Activated T-cell treated with anti-CD3 and anti-CD28 coated beads for 24 hours (primary cell): ENCODE measurements at places on chromosomes 1 and 21.

DNA sequence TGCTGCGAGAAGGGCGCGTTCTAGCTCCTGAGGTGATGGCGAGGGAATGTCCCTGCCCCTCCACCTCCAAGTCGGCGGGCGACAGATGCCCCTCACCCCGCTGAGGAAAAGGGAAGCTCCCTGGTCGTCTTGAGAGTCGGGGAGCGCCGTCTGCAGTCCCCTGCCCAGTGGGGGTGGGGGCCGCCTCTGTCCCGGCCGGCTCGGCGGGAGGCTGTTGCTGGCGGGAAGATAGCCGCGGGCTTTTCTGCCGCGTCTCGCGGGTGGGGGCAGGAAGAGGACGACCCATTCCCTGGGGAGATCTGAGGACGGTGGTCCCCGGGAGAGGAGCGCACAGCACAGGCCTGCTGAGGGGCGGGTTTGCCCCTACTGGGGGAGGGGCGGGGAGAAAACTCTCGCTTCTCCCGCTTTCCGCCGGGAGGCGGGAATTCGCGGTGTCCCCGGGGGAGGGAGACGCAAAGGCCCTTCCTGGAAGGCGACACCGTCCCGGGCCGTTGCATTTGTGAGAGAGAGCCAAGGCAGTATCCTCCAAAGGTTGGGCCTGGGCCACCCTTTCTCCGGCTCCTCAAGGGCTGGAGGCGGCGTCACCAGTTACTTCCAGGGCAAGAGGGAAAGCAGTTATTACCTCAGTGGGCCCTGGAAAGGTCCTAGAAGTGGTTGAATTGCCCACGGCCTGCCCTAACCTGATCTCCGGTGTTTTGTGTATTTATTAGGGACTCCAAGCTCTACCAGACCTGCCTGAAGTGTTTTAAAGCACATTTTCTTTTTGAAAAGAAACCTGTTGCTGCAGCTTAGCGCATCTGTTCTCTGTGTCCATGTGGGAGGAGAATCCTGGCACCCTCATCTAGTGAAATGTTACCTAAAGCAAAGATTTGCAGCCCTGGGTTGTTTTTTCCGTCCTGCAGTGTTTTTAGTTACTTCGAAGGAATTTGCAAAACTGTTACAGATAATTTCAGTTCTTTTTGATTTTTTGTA, 648 bp downstream of the S100PBP start:
- DNase-seq, result peak; percentile 20

DNA sequence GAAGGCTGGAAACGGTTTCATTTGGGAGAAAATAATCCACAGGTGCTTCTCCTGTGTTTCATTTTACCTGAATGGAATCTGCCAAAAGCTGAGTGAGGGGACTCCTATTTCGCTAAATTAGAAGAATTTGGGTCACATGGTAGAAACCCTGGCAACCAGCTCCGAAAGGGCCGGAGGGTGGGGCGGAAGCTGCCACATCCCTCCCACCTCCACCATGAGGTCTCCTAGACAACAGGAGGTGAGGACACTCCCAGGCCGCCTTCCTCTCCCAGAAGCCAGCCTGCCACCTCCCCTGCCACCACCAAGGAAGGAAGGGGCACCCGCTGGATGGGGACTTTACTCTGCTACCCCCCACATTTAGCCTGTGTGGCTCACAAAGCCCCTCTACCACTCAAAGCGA, 199.9 kb upstream of the ZC3H12A start:
- DNase-seq, result no peak

DNA sequence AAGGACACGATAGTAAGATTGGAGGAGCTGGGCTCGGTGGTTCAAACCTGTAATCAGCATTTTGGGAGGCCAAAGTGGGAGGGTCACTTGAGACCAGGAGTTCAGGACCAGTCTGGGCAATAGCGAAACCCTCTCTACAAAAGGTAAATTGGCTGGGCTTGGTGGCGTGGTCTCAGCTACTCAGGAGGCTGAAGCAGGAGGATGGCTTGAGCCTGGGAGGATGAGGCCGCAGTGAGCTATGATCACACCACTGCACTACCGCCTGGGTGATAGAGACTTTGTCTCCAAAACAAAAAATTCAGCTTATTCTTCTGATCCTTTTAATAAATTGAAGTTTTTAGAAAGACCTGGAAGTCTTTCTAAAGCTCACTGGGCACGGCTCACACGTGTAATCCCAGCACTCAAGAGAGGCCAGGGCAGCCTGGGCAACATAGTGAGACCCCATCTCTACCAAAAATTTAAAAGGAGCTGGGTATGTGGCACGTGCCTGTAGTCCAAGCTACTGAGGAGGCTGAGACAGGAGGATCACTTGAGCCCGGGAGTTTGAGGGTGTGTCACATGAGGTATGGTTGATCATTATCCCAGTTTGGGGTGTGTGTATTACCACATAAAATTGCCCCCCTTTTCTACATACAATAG, 15.3 kb downstream of the MASP2 start:
- no peak for DNase-seq

DNA sequence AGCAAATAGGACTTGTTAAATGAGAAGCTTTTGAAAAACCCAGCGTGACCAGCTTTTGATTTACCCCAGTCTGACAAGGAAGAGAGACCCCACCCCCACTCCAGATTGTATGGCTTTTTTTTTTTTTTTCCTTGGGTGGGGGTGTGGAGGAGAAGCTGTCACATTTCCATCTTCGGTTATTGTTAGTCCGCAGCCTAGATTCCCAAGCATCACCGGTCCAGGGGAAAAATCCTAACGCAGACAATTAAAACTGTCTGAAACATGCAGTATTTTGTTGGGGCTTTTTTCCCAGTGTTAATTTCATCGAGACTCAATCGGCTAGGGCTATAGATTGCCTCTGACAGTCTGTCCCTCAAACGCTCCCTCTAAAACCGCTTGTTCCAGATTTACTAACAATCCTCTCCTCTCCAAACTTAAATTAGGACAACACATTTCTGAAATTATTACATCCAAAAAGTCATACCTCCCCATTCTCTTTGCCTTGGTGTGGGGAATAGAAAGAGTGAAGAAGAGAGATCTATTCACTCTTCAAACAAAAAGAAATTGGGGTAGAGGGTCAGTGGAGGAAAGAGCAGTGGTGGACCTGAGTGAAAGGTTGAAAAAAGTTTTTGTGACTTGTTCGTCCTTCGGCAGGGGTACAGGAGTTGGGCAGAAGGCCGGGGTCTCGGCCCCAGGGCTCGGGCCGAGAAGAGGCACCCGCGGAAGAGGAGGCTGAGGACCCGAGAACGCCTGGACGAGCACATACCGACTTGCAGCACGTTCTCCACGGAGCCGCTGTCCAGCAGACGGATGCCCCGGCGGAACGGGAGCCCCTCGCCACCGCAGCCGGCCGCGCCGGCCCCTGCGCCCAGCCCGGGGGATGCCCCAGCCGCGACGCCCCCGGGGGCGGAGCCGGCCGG, 1.1 kb downstream of the ZSWIM5 start:
- DNase-seq, result peak; percentile 7

- no peak for DNase-seq
Measured at GRCh38 chr21:33650929-33651509, 8.7 kb downstream of the ITSN1 start.

DNA sequence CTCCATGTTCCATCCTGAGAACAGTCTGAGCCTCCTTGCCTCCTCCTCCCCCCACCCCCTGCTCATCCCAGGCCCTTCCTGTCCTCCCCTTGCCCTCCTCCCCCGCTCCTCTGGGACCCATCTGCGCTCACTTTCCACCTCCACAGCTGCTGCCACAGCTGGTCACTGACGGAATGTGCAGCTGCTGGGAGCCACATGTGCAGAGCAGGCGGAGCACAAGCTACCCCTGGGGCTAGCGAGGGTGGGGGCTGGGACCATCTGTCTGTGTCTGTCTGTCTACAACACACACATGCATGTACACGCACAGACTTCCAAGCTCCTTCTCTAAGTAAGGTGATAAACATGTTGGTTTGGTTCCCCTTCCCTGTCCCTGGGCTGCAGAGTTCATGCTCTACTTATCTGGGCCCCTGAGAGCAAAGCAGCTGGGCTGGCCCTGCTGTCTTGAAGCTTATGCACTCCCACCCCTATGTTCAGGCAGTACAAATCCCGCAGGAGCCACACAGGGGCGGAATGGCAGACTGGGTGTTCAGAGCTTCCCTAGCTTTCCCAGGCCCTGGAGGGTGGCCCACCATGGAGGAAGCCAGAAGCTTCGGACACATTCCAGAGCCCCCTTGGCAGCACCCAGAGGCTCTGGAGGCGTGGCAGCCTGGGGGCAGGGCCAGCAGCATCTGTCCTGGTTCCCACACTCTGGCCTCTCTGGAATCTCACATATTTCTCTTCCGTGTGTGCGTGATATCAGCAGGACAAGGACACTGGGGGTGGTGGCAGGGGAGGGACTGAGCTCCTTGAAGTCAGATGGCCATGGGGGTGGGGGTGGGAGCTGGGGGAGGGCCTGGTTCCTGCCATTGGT, 7.0 kb upstream of the HEYL start:
- DNase-seq, result no peak

GRCh38 chr21:43912500-43912899, 47.5 kb downstream of the AGPAT3 start:
- no peak for DNase-seq

GRCh38 chr1:191901651-191902050, 256.6 kb upstream of the RGS18 start:
- no peak for DNase-seq

GRCh38 chr1:33298623-33299277, 22.1 kb downstream of the A3GALT2 start:
- DNase-seq, result peak; percentile 44

DNA sequence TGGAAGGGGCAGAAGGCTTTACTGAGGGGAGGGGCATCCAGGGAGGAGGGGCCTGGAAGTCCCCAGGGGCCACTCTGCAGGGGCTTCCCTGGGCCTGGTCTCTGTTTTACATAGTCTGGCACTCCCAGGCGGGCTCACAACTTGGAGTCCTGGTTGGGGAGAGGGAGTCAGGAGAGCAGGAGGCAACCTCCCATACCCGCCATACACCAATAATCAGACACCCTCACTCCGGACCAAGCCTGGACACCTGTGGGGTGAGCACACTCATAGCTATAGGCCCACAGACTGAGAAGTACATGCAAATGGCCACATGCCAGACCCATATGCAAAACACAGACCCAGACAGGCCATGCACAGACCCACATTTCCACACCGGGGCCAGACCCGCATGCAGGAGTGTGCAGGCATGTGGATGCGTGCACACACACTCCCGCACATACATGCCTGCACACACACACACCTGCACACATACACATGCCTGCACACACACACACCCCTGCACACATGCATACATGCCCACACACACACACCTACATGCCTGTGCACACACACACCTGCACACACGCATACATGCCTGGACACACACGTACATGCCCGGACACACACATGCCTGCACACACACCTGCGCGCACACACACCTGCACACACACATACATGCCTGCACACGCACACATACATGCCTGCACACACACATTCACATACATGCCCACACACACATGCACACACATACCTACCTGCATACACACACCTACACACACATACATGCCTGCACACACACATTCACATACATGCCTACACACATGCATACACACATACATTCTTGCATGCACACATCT, 89.5 kb upstream of the RUNX3 start:
- DNase-seq, result no peak

GRCh38 chr1:165927169-165927568, 99.8 kb downstream of the UCK2 start:
- DNase-seq, result no peak

DNA sequence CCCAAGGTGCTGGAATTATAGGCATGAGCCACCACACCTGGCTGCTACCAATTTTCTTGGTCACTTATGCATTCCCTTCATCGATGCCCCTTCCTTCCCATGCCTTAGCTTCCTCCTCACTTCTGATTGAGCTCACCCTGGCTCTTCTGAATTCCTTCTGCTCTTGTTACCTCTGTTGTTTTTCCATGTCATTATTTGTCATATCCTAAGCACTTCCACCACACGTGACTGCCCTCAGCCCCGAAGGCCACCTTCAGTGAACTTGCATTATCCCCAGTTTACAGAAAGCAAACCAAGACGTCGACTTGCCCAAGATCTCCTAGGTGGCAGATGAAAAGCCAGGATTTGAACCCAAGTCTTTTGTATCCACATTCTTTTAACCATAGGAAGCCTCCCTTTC, 30.7 kb downstream of the CA6 start:
- DNase-seq, result no peak

- no peak for DNase-seq
Measured at GRCh38 chr1:93159337-93159736, 20.9 kb downstream of the TMED5 start.

DNA sequence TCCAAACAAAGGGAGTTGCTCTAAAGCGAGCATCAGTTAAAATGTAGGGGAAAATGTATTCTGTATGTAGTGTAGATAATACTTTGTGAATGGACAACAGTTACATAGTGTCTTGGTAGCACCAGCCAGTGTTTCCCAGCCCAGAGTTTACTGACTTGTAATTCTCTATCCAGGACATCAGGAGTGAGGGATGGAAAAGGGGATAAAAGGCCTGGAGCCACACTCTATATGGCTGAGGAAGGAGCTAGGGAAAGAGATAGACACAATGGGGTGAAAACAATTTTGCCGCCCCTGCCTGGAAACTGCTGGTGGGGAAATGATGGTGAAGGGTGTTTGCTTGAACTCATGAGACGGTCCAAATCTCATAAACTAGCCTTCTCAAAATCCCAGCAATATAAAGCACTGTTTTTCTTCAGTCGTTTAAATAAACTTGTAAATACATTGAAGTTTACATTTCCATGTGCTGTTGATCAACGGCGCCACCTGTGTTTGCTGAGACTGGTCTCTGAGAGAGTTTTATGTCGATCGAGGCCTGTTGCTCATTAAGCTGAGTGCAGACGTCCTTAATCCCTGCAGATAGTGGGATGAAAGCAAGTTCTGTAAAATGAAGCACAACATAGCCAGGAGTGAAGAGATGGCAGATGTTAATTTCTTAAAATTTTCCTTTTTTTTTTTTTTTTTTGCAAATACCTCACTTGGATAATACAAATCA, 27.9 kb upstream of the AGO1 start:
- no peak for DNase-seq

DNA sequence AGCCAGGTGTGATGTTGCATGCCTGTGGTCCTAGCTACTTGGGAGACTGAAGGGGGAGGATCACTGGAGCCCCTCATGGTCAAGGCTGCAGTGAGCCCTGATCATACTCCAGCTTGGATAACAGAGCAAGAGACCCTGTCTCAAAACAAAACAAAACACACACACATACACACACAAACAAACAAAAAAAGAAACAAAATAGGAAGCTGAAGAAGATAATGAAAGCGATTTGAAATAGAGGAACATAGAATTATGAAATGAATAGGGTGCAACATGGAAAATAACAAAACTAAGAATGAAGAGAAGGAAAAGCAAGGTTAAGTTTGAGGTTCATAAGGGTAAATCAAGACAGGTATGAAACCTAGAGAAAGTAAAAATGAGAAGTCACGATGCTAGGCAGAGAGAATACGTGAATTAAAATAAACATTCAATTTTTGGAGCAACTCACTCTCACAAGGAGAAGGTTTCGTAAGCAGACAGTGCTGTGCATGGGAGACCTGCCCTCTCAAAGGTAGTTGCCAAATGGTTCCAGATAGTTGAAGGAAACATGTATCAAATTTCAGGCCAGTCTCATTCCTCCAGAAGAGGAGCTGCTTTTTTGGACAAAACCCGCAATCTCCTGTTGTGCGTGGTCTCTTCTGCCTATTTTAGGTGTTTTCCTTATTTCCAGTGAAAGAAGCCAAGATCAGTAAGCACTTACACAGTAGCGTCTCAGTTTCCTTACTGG, 3.3 kb downstream of the CD46 start:
- no peak for DNase-seq

- no peak for DNase-seq
Measured at GRCh38 chr1:78408810-78409209, 82.0 kb upstream of the PTGFR start.
